Kidney epithelial cell (primary cell): ENCODE measurements at places on chromosomes 5 and 9.
A peak's percentile ranks its signal among the peaks of the same experiment; 100 is the strongest.

DNA sequence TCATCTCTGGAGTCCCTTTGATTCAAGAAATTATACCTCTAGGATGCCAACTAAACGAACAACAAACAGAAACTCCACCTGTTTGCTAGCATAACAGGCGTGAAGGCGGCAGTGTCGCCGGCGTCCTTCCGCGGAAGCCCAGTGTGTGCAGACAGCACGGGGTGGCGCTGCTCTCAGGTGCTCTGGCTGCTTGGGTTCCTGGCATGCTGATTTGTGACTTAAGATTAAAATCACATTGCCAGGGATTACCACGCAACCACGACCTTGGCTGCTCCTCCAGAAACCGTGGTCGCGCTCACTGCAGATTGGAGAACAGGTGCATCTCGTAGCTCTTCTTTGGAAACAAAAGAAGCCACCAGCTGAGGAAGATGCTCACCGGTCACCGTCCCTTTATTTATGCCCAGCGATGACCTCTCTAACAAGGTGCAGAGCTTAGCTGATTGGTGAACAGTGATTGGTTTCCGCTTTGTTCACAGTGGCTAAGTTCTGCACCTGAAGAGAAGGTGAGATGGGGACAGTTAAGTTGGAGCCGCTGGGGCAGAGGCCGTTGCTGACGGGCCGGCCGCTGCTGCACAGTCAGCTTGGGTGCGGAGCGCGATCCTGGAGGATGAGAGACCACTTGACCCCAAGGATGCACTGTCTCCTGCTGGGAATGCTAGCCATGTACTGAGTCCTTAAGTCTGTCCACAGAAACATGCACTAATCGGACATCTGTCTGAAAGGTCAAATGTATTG is 232.3 kb downstream of the FANCC start:
- no peak for DNase-seq

DNA sequence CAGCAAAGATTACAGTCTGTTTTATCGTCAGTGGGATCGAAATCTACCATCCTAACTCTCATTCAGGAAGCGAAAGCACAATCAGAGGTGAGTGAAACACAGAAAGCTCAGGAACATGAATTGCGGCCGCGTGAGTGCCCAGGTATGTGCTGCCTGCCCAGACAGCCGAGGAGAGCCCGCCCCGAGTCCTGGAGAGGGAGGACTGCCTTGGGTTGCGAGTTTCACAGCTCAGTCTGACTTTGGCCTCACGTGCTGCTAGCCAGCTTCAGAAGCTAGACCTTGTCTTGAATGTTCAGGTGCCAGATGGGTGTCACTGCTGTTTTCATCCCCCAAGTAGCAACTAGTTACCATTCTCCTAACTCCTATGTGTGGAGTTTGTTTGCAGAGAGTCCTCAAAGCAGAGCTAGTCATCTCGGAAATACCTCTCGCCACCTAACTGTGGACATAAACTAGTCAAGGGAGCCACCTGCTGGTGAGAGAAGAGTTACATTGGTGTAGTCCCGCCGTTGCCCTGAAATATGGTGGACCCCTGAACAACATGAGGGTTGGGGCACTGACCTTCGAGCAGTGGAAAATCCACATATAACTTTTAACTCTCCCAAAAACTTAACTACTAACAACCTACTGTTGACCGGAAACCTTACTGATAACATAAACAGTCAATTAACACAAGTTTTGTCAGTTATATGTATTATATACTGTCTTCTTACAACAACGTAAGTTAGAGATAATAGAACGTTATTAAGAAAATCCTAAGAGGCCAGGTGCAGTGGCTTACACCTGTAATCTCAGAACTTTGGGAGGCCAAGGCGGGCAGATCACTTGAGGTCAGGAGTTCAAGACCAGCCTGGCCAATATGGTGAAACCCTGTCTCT is 80.9 kb downstream of the GOLPH3 start:
- peak; percentile 31 for DNase-seq

DNA sequence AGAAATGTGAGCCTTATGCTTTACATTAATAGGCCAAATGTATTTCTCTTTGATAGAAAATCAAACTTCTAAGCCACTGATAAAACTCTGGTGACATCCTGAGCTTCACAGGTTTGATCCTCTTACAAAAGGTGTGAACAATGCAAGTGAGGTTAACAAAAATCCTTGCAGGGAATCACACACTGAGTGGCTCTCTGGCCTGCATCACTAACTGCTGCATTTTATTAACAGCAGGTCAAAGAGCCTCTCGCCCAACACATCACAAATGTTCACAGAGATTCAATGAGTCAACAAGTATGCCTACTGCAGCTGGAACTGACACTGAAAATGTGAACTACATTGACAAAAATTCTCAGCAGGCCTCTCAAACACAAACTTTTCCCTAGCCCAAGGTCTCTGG is 122.3 kb downstream of the SEMA5A start:
- DNase-seq: no peak

GRCh38 chr5:39427229-39427628 is 2.4 kb upstream of the DAB2 start:
- DNase-seq: no peak

- peak; percentile 99 for DNase-seq
Observed at GRCh38 chr5:62268234-62268633, 37.8 kb upstream of the KIF2A start.

GRCh38 chr5:3836528-3836927 is 240.9 kb downstream of the IRX1 start:
- no peak for DNase-seq

- no peak for DNase-seq
Observed at GRCh38 chr5:112635771-112636731, 101.6 kb upstream of the APC start.

DNA sequence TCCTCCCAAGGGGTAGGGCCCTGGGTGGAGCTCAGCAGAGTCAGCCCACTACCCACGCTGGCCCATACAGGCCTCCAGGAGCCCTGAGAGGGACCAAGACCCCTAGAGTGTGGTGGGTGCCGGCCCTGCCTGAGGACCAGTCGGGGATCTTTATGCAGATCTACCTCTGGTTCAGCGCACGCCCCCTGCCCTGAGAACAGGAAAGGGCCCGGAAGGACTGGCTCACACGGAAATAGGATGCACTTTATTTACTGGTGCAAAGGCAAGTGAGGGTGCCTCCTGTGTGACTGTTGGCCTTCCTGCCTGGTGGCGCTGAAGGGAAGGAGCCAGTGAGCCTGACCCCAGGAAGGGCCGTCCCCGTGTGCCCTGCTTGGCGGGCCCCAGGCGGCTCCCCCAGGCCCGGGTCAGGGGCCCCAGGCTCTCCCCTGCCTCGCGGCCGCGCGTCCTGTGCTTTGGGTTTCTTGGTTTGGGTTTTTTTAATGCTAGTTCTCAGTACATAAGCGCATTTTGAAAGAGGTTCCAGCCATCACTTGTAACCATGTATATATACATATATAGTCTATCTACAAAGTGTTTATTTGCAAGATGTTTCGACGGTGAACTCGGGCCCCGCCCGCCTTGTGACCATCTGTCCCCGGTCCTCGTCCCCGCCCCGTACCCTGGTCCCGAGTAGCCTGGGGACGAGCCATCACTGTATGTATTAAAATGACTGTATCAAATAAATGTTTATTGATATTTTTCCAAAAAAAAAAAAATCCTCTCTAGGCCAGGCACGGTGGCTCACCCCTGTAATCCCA is 76.4 kb upstream of the ROR2 start:
- no peak for DNase-seq

DNA sequence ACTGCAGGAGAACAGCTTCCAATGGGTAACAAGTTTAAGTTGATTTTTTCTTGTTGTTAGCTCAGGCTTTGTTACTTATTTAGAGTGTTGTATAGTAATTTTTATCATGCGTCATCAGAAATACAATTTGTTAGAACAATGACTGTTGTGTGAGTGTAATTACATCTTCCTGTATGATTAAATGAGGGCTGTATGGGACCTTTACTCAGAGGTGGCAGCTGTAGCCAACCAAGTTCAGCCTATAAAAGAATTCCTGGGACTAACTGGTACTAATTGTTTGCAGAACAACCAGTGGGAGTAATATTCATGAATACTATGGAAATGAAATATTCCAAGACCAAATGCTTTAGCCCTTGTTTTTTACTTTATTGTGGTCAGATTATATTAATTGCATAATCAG is 30.8 kb upstream of the TJP2 start:
- DNase-seq: no peak

DNA sequence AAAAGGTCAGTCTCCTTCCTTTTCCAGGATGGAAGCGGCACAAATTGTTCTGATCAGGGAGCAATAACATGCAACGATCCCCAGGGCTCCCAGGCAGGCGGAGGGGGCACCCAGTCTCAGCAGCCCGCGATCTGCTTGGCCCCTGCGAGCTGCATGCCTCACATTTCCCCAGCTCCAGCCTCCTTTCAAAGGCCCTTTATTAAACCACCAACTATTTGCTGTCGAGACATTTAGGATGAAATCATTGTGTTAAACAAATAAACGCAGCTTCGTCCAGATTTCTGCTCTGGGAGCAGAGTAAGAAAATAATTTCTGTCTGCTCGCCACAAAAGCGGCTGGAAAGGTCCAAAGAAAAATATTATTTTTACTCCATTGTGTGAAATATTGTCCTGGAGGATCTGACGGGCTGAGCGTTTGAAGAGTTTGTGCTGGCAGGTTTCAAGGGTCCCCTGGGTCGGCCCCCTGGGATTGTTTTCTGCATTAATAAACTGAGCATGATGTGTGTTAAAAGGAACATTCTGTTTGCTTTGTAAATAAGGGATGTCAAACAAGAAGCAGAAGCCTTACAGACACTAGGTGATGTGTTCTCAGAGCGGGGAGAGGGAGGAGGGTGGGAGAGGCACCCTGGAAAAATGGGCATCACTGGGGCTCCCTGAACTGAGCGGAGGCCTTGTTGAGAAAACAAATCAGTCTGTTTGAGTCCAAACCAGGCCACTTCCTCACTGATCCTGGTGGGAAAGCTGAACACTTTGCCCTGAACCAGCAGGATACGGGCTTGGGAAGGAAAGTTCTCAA is 110.1 kb downstream of the FOXD1 start:
- DNase-seq: no peak

GRCh38 chr9:135550344-135550918 is 4.5 kb downstream of the OBP2A start:
- no peak for DNase-seq
